ENCODE measurements at places on chromosomes 3 and 15.

GRCh38 chr3:68090571-68090970, 436.2 kb upstream of the SUCLG2 start:
- DNase-seq, result no peak

DNA sequence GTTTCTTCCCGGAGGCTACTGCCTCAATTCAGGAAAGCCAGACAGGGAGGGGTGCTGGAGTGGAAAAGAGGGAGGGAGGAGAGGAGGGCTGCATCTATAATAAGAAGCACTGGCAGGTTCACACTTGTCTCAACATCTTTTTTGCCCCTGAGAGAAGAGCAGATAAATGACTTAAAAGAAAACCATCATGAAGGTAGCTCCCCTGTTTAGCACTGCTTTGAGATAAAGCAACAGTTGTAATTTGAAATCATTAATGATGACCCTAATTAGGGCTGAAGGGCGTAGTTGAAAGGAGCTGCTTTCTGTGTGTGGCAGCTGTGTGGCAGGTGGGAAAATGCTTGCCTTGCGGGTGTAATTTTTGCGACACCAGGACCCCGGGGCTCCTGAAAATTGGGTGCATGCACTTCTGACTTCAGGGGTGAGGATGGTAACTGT, 222.8 kb upstream of the IL12A start:
- DNase-seq, result peak; percentile 72

GRCh38 chr3:48595526-48596121, 495 bp upstream of the COL7A1 start:
- peak; percentile 34 for DNase-seq

DNA sequence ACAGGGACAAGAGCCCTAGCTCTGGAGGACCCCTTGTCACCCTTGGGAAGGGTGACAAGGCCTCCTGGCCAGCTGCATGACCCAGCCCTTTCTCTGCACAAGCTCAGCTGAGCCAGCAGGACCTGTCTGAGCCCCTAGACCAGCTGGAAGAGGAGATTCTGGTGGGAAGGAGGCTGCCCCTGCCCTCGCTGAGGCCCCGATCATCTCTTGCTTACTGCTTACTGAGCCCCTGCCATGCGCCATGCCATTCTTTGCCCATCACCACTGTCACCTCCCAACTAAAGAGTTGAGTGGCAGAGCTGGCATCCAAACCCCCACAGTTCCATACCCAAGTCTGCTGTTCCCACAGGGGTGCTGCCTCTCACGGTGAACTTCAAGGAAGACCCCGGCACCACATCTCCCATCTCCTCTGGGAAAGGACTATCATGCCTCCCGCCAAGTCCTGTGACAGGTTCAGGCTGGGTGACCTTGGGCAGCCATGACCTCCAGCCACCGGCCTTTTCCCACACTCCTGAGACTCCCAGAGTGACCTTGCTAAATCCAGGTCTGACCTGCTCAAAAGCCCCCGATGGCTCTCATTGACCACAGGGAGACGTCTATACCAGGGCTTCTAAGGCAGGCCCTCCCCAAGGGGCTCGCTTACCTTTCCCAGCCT, 34.0 kb downstream of the ACSBG1 start:
- no peak for DNase-seq

GRCh38 chr15:48112242-48112641, 8.5 kb upstream of the SLC24A5 start:
- DNase-seq, result peak; percentile 97

DNA sequence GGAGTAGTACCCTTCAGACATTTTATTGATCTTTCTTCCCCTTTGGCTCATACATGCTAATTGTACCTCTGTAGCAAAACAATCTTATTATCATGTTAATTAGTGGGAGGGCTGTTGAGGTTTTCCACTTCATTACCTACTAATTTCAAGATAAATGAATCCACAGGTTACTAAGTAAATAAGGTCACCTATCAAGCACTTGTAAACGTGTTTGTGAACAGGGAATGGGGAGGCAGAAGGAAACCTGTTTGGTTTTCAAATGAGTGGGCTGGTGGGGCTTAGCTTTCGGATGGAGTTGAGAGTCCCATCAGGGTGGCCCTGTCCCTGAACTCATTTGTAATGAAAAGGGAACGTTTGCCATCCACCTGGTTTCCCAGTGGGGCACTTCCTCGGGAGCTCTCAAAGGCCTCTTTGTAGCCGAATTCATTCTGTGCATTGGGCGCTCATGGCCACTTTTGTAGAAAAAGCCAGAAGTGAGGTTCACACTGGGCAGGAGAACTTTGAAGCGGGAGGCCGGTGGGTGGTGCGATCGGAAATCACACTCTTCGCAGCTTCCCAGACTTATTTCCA, 419.8 kb upstream of the NR2F2 start:
- DNase-seq, result no peak

DNA sequence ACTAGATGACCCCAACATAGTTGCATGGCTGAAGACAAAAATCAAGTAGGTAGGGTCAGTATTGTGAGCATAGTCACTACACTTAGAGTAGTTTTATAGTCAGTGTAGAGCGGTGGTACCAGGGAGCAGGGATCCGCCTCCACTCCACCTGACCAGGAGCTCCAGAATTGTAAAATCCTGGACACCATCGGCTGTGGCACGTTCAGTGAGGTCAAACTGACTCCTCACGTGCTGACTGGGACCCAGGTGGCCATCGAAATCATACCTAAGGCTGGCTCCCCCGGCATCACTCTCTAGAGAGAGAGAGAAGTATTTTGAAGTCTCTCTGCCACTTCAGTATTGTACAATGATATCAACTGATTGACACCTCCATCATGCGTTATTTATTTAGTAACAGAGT, 59.7 kb upstream of the TAMM41 start:
- DNase-seq, result no peak

GRCh38 chr15:32946210-32946609, 228.4 kb downstream of the GREM1 start:
- no peak for DNase-seq

DNA sequence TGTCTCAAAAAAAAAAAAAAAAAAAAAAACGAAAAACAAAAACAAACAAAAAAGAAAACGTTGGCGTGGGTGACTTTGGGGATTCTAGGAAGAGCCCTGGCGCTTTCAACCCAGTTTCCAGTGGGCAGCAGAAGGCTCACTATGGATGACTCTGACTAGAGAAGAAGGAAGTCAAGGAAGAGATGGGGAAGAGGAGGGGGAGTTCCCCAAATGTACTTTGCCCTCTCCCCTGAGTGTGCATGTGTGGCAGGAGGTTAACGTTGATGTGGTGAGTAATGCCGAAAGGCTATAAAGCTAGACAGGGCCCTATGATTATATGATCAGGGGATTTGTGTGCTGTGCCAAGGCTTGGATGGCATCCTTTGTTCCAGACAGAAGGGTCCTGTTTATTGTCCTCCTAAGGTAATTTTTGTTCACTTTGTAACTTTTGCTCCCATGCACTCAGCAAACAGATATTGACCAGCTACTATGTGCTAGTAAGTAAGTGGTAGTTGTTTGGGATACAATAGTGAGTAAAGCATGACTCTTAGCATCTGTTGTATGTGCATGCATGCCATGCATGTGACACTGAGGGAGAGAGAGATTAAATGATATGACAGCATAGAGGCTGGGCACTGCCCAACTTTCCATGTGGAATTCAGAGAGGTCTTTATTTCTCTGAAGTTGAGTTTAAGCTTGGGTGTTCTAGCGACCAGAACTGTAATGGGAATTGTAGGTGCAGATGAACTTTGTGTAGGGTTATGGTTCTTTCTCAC, 750 bp upstream of the HHLA2 start:
- DNase-seq, result no peak

DNA sequence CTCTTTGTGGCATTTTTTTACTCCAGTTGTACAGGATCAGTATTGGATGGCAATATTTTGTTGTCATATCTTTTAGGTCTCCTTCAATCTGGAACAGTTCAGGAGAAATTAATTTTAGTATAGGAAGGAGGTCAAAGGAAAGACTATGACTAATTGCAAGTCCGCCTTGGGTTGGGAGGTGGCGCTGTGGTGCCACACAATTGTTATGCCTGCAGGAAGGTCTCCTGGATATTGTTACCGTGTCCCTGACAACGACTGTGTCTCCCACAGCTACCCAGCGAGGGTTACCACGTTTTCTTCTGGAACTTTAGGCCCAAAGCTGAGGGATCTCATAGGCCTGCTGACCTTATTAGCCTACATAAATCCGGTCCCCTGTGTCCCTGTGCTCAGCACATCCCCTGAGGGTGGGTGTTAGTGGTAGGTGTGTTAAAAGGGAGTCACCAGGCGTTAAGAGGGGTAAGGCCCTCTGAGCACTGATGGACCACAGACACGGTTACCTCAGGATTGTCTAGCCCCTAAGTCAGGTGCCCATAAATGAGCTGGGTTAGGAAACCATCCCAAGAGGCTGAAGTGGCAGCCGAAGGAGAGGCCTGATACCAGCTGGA, 31.5 kb downstream of the KCNAB1 start:
- peak; percentile 85 for DNase-seq

DNA sequence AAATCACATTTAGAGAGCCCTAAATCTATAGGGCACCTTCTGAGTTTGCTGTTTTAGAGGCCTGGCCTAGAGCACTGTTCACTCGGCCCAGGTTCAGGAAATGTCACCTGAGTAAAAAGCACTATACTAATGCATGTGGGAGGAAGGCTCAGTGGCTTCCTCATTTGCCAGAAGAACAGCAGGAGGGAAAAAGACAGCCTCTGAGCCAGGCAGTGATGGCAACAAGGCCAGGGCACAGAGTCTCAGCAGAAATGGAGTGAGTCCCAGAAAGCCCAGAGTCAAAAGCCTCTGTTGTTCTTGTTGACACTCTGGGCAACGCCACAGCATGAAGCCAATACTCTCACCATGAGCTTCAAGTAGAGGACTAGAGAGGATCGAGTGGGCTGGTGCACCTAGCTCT, 25.9 kb downstream of the LTF start:
- no peak for DNase-seq

- DNase-seq, result no peak
Observed at GRCh38 chr3:133410191-133410892, 10.5 kb downstream of the BFSP2 start.

DNA sequence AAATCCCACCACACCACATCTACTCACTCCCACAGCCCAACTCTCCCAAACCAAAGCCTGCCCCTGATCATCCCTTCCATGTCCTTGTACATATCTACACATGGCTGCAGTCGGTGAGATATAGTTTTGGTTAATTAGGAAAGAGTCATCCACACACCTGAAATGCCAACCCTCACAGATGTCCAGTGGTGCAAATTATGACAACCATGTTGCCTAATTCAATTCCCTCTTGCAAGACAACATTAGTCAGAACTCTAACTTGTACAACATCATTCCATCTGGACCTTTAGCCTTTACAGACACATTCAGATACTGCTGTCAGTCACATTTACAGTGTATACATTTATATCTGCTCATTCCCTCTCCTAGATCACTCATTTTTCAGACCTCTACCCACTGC, 41.2 kb downstream of the TUBGCP4 start:
- DNase-seq, result no peak

DNA sequence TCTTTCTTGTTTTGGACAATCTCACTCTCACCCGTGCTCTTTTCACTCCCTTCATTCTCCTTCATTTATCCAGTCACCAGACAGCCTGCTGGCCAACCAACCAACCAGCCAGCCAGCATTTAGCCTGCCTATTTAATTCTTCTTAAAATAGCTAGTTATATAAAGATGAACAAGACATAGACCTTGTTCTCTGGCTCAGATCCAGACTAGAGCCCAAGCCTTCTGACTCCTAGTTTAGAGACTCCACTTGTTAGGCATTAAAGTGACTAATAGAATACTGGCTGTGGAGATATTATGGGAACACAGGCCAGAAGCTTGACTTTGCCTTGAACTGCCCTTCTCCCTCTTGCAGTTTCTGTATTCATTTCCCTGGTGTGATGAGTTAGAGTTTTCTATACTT, 215.3 kb upstream of the THRB start:
- DNase-seq, result no peak

- no peak for DNase-seq
Observed at GRCh38 chr3:178676942-178677790, 140.9 kb downstream of the KCNMB2 start.

Data from NCI-H82 (cell line).